GM13976 (cell line): ENCODE measurements at places on chromosomes 1 and 21.

DNA sequence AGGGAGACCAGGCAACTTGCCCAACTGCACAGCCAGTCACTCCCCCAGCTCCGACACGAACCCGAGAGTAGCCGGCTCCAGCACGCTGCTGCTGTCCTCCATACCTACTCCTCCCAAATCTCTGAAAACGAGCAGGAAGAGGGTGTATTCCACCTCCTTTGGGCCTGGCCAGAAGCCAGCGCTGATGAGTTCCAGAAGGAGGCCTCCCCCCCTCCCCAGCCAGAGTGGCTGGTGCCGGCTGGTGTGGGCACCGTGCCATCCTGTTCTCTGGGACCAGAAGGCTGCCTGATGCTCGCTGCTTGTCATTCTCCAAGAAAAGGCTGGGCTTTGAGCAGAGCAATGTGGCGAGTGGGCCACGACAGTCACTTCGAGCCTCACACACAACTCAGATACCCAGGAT lies 22.2 kb downstream of the KCNN3 start:
- no peak for DNase-seq

GRCh38 chr1:61245696-61246400 lies 163.5 kb downstream of the NFIA start:
- DNase-seq = no peak

GRCh38 chr1:222461941-222462340 lies 86.0 kb downstream of the HHIPL2 start:
- no peak for DNase-seq

DNA sequence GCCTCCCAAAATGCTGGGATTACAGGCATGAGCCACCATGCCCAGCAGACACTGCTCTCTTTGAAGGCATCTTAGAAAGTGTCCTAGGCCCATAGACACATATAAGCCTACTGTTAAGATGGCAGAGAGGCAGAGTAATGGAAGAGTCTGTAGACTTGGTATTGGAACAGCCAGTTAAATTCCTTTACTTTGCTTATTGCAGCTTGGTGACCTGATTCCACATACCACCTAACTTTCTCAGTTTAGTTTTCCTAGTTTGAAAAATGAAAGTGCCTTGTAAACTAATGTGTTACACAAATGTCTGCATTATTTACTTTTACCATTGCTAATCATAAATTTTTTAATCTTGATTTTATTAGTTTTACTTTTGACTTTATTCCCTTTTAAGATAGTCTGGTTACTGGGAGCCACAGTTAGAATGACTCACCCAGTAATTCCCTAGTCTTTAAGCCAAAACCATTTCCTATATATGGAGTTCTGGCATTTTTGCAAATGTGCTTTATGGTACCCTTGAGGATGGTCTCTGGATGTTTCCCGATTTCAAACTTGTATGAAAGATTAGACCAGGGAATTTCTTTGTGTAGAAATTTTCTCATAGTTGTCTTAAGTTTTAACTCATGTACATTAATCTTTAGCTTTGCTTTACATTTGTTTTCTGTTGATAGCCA lies 6.4 kb downstream of the SMAP2 start:
- DNase-seq = no peak

DNA sequence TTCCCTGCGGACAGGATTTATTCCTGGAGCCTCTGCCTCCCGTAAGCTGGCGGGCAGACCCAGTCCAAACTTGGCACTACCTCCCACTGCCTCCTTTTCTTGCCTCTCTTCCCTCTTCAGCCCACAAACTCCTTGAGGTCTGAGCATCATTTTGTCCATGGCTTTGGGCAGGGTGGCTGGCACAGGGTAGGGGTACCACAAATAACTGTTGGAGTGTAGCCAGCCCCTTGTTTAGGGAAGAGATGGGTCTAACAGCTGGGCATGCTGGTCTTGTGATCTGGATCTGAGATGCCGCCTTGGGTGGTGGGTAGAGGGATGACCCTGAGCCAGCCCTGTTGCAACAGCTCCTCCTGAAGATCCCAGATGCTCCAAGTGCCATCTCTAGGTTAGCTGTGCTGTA lies 71.4 kb upstream of the CLDN14 start:
- DNase-seq = no peak

- DNase-seq = no peak
Measured at GRCh38 chr21:15967661-15968060, 237.9 kb downstream of the USP25 start.

DNA sequence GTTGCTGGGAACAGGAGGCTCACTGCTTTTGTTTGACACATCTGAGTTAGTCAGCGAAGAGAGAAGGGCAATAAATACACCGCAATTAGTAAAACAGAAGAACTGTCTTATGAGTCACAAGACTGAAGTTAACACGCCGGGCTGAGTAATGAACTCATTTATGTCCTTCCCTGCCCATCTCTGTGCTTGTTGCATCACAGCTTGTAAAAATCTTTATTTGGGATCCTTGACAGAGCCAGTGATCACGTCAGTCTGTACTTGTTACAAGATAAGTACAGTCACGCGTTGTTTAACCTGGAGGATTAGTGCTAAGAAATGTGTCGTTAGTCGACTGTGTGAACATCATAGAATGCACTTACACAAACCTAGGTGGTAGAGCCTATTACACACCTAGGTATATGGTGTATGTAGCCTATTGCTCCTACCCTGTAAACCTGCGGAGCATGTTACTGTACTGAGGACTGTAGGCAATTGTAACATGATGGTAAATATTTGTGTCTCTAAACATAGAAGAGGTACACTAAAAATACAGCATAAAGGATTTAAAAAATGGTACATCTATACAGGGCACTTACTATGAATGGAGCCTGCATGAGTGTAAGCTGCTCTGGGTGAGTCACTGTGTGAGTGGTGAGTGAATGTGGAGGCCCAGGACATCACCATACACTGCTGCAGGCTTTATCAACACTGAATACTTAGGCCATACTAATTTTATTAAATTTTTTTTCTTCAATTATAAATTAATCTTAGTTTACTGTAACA lies 272.2 kb downstream of the TNR start:
- no peak for DNase-seq

DNA sequence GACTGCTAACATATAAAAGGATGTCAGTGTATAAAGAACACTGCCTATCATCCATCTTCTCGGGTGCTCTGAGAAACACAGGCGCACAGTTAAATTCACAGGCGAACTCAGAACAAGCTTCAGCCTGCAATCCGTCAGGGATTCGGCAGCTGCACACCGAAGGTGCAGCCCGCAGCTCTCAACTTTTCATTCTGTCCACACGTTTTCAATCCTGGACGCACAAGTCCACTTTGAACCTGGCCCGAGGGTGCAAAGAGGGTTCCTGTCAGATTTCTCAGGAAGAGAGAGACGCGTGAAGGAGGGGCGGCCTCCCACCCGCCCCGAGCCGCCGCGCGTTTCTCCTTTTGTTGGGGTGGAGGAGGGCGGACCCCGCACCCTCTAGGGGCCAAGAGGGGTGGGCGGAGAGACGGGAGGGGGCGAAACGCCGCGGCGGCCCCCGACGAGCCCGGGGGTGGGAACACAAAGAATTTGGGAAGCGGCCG lies 724 bp downstream of the DOCK7 start:
- DNase-seq = peak; percentile 56

GRCh38 chr1:198788561-198789064 lies 149.8 kb downstream of the PTPRC start:
- DNase-seq = peak; percentile 4

DNA sequence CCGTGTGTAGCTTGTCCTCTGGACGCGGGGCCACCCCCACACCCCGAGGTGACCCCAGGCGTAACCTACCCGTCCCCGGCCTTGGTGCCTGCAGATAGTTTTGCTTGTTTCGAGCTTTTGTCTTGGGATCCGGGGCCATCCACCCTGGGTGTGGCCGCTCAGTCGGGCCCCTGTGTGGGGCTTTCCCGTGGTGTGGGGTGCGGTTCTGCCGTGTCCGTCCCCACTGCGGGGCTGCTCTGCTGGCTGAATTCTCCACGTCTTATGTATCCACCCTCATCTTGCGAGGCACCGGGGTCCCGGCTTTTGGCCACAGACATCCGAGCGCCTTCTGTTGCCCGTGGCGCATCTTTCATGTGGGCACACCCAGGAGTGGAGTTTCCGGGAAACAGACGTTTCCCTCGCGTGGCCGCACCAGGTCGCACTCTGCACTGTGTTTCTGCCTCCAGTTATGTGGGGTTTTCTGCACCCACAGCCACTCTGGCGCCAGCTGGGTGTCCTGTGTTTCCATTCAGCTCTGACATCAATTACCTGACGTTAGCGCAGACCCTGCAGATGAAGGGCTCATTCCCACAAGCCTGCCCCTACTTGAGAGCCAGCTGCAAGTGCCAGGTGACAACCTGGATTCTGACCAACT lies 64.9 kb downstream of the PRKCZ start:
- DNase-seq = no peak

DNA sequence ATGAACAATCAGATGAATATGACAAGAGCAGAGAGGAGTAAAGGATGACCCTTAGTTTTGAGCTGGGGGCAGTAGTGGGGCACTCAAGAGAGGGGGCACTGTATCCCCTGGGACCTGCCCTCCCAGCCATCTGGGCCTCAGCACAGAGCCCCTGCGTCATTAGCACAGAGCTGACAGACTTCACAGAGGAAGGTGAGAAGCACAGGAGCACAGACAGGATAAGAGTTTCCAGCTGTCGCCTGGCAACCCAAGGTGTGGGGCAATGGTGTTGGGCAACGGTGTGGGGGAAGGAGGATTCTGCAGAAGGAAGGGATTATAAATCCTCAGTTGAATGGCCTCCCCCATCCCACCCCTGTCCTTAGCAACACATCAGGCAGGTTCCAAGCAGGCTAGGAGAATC lies 30.2 kb downstream of the RAB3B start:
- DNase-seq = no peak

DNA sequence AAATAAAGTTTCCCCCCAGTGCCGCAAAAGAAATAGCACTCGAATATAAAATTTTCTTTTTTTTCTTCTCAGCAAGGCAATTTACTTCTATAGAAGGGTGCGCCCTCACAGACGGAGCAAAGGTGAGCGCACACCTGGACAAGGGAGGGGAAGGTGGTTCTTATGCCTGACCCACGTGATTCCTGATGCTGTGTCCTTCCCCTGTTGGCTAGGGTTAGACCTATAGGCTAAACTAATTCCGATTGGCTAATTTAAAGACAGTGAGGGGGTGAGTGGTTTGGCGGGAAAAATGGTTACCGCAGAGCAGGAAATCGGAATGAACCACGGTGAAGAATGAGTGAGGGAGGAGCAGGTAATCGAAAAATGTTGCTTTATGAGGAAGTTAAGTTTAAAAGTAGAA lies 607 bp upstream of the FAAH start:
- DNase-seq = no peak

GRCh38 chr1:48200166-48200900 lies 22.2 kb upstream of the SLC5A9 start:
- DNase-seq = no peak
